NCI-H1105 (cell line): ENCODE measurements at places on chromosomes 6 and 20.

DNA sequence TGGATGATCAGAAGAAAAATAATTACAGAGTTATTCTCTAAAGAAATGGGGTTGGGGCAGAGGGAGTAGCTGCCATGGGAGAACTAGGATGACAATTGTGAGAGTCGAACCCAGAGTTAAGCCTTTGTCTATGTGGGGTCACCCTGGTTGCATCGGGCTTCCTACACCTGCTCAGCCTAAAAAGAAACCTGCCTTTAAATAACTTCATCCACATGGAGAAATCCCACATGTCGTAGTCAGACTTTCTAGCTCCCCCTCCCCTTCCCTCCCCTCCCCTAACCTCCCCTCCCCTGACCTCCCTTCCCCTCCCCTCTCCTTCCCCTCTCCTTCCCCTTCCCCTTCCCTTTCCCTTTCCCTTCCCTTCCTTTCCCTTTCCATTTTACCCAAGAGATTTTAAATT lies 14.7 kb downstream of the VIP start:
- DNase-seq = no peak

DNA sequence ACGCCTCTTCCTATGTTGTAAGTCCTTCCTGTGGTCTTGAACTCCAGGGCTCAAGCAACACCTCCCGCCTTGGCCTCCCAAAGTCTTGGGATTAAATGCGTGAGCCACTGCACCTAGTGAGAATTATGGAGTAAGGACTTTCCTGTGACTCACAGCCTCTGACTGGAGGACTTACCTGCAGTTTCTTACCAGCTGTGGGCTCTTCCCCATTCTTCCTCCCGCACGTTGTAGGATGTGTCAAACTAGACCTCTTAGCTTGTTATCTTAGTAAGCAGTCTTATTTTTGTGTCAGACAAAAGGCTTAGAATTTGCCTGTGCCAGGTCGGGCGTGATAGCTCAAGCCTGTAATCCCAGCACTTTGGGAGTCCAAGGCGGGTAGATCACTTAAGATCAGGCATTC lies 30.9 kb downstream of the BAK1 start:
- no peak for DNase-seq

- no peak for DNase-seq
Measured at GRCh38 chr6:51203504-51203903, 384.8 kb downstream of the TFAP2B start.

DNA sequence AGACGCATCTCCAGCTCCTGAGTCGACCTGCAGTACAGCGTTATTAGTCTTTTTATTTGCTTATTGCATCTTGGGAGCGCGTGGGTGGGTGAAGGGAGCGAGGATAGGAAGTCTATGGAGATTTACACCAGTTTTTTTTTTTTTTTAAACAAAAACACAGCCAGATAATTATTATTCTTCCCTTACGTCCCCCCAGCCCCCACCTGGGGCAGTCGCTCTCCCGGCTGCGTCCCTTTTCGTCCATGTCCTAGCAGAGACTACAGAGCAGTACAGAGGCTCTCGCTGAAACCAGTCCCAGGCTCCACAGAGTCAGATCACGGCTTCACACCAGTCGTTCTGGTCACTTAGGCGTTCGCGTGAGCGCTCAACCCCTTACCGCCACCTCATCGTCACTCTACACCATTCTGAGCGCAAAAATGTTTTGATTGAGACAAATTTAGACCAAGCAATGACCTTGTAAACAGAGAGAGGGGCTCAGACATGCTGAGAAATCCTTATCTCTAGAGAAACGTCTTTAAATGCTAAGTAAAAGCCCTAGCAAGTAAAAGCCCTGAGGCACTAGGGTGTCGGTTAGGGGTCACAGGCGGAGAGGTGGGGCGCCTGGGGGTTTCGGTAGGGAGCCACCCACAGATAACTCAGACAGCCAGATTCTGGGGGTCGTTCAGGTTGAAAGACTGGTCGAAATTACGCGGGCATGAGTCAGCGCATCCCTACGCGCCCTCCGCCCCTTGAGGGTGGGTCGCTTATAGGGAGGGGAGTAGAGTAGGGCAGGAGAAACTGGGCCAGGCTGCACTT lies 975 bp upstream of the PPT2 start:
- no peak for DNase-seq

- no peak for DNase-seq
Measured at GRCh38 chr6:52976591-52977035, 18.5 kb downstream of the GSTA4 start.

GRCh38 chr6:6631534-6632276 lies 43.2 kb downstream of the LY86 start:
- DNase-seq = no peak

DNA sequence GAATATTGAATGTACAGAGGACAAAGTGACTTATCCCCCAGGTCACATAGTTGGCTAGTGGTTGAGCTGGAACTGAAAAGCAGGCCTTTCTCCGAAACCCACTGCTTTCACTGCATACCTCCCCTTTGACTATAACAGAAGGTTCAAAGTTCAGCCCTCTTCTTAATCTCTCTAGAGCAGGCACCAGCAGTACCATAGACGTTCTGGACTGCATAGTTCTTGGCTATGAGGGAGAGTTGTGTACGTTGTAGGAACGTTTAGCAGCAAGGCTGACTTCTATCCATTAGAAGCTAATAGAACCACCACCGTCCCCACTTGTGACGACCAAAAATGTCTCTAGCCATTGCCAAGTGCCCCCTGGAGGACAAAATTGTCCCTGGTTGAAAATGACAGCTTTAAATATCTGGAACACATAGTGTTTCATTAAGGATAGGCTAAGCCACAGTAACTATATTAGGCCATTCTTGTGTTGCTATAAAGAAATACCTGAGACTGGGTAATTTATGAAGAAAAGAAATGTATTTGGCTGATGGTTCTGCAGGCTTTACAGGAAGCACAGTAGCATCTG lies 123.8 kb upstream of the MTHFD1L start:
- DNase-seq = no peak

DNA sequence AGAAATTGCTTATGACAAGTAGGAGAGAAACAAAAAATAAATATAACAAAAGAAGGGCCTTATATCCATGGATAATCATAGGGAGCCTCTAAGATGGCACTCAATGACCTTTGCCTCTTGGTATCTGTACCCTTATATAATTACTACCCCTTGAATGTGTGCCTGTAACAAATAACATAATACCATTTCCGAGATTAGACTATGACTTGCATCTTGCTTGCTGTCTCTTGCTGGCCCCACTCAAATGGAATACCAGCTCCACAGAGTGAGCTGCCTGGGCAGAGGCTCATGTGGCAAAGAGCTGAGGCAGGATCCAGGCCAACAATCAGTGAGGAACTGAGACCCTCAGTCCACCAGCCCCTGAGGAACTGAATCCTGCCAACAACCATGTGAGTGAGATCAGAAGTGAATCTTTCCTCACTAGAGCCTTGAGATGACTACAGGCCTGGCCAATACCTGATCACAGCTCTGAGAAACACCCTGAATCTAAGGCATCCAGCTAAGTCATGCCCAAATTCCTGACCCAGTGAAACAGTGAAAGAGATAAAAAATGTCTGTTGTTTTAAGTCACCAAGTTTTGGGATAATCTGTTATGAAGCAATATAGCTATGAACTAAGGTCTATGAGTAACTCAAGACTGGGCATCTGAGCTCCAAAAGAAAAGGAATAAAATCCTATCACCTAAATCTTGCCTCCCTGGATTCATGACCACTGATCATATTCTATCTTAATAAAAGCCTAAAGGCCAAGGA lies 5.5 kb downstream of the KATNA1 start:
- no peak for DNase-seq

DNA sequence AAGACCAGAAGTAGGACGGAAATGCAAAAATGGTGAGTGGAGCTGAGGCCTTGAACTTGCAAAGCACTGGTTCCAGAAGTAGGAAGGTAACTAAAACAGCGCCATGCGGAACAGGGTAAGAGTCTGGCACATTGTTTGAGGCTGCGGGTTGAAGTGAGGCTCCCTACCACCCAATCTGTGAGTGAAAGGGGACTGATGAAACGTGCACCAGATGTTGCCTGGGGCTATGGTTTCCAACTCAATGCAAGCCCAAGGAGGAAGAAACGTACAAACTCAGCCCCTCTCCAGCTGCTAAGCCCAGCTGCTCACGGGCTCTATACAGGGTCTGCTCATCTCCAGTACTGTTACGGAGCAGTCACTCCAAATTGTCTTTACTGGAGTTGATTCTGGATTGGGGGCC lies 68.7 kb upstream of the KCNK16 start:
- no peak for DNase-seq

DNA sequence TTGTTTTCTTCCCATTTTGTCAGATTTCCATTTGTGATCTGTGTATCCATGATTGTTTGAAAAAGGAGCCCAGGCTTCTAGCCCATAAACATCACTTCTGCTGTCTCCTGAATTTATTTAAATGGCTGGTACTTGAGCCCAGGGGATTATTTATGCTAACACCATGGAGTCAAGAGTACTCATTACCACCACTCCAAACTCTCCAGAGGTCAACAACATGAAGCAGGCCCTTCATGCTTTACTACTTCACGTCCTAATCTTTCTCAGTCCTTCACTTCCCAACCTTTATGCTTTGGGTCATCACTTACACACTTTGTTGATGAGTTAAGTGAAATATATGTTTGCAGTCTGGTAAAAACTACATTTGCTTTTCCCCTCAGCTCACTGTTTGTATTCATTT lies 247.8 kb downstream of the BMP2 start:
- DNase-seq = peak; percentile 51

- DNase-seq = no peak
Measured at GRCh38 chr20:53202777-53203176, 230.6 kb downstream of the TSHZ2 start.

DNA sequence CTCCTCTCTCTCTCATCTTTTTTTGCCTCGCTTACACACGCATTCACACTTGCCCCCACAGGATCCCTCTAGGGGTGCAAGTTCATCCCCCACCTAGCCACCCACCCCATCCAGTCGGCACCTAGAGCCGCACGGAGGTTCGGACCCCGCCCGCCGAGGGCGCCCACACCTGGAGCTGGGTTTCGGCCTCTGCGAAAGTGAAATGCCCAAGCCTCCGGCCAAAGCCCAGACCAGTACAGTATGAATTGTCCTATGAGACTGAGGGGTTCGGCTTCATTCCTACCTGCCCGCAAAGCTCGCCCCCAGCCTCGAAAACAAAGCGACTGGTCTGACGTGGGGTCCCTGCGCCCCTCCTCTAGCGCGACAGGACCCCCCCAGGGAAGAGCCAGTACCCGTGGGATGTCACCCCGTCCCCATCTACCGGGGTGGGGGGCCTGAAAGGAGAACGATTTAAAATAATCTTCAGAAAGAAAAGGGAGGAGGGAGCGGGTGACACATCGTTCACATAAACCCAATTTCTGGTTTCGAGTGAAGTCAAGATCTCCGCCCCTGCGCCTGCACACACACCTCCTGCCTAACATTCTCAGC lies 1.5 kb downstream of the TFAP2A start:
- no peak for DNase-seq

- DNase-seq = no peak
Measured at GRCh38 chr6:137496909-137497720, 2.9 kb upstream of the OLIG3 start.

DNA sequence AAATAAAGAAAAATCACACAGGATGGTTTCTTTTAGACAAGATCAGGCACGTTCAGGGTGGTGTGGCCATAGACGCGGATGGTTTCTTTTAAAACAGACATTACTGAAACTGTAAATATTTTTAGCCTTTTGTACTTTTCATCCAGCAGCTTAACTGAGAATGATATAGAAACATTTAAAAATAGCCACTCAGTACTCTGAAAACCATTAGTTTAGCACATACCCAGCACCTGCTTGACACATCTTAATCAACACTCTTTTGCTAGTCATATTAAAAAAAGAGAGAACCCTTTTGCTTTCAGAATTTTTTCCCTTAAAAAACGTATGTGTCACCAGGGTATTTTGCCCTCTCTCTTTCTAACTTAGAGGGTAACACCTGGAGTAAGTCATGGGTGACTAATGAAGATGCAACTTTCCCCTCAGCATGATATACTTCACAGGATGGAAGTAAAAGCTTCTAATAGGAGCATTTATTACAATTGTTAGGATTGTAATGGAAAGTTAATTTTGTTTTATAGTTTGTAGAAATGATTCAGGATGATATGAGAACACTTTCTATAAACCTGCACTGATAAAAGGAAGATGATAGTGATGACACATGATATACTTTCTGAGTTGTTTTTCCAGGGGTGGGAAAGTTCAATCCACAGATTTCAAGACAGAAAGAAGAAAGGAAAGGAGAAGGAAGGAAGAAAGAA lies 45.2 kb downstream of the BACH2 start:
- DNase-seq = no peak

DNA sequence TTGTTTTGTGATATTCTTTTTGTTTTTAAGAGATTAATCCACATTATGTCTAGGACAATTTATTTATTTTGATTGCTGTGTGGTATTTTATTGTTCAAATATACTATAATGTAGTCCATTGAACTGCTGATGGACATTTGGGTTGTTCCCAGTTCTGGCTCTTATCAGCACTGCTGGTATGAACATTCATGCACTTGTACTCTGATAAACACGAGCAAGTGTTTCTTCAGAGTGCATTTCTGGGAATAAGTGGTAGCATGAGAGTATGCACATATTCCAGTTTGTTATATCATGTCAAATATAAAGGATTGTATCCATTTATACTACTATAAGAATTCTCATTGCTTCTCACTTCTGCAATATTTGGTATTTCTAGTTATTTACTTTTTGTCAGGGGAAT lies 7.1 kb downstream of the CALHM6 start:
- DNase-seq = no peak

- DNase-seq = no peak
Measured at GRCh38 chr6:142671791-142672190, 273.2 kb downstream of the HIVEP2 start.

DNA sequence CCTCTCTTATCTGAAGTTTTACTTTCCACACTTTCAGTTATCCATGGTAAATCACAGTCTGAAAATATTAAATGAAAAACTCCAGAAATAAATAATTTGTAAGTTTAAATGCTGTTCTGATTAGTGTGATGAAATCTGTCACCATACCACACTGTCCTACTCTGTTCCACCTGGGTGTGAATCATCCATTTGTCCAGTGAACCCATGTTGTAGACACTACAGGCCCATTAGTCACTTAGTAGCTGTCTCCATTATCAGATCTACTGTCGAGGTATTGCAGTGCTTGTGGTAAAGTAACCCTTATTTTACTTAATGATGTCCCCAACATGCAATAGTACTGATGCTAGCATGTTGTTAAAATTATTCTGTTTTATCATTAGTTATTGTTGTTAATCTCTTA lies 29.2 kb upstream of the MMS22L start:
- DNase-seq = no peak

DNA sequence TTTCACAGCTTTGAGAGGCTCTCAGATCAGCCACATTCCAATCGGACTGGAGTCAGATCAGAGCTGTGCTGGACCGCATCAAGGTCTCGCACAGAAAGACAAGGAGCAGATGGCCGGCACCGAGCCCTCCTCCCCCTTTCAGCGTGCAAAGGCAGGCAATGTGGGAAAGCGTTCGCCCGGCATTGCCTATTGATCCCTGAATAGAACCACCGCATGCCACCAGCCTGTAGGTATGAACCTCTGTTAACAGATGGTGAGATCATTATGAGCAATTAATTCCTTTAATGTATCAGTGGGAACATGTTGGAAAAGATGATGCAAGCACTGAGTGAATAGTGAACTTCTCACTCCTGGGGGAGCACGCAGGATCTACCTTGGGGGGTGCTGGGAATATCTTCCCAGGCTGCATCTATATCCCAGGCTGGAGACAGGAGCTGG lies 117.5 kb upstream of the ID4 start:
- DNase-seq = no peak
